ENCODE measurements at places on chromosomes 16 and 17.

GRCh38 chr16:50644245-50644644 is 36.9 kb downstream of the SNX20 start:
- no peak for ATAC-seq

DNA sequence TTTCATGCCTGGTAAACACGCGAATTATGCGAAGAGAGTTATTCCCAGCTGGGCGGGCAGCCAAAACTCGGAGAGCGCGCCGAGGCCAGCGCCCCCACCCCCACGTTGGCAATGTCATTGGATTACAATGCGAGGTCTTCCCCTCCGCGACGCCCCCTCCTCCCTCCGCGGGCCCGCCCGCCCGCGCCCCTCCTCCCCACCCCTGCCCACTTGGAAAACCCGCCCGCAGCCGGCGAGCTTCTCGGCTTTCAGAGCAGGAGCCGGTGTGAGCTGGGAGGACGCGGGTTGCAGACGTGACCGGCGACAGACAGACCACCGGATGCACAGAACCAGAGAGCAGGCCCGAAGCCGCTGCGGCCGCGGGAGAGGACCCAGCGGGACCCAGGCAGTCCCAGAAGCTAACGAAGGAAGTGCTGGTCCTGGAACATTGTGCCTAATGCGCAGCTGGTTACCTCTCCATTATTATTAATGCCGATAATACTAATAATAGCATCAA is 4.0 kb downstream of the NOG start:
- ATAC-seq = no peak

DNA sequence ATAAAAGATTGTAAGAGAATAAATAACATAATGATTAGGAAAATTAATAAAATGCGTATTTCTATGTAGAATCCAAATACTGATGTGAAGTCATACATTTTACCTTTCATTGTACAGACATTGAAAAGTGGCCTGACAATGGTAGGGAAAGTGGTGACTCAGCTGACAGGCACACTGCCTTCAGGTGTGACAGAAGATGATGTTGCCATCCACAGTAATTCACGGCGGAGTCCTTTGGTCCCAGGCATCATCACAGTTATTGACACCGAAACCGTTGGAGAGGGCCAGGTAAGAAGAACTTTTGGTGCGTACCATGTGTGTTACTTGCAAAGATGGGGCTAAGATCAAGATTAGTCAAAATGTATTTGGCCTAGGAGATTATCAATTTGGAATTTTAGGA is 232.8 kb downstream of the BCAS3 start:
- ATAC-seq = no peak

DNA sequence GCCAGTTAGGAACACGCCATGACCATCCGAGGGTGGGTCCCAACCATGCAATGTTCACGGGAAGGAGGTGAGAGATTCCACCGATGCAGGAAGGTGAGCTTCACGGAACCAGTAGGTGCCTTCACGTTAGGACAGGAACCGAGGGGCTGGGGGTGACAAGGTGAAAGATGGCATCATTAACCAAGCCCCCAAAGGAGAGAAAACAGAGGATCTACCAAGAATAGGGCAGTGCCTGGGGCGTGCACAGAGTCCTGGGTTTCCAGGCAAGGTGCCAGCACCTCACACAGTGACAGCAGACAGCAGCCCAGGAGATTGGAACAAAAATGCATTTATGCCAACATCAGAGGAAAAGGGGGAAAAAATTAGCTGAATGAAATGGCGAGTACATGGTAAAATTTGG is 137.9 kb downstream of the GSG1L start:
- ATAC-seq = no peak

DNA sequence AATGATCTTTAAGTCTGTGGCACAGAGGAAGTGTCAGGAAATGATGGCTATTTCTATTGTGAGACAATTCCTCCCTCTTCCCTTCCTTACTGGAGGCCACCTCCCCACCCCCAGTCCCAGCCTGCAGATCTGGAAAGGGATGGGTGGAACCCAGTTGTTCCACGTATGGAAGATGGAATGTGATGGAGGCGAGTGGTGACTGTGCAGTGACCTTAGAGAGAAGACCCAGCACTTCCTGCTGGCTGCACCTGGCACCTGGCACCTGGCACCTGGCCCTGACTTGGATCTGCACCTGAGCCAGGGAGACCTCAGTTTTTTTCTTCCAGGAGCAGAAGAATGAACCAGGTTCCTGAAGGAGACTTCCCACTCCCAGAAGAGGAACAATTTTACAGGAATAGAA is 33.0 kb upstream of the TMC5 start:
- no peak for ATAC-seq

- ATAC-seq = no peak
Measured at GRCh38 chr17:61532826-61533225, 58.2 kb downstream of the NACA2 start.

DNA sequence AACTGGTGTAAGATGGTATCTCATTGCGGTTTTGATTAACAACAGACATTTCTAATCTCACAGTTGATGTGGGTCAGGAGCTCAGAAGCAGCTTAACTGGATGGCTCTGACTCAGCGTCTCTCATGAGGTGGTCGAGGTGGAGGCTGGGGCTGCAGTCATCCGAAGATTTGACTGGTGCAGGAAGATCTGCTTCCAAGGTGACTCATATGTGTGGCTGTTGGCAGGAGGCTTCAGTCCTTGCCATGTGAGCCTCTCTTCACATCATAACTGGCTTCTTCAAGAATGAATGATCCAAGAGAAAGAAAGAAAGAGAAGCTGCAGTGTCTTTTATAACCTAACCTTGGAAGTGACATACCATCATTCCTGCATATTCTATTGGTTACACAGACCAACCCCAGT is 376.1 kb downstream of the SEC14L1 start:
- ATAC-seq = peak; percentile 69

DNA sequence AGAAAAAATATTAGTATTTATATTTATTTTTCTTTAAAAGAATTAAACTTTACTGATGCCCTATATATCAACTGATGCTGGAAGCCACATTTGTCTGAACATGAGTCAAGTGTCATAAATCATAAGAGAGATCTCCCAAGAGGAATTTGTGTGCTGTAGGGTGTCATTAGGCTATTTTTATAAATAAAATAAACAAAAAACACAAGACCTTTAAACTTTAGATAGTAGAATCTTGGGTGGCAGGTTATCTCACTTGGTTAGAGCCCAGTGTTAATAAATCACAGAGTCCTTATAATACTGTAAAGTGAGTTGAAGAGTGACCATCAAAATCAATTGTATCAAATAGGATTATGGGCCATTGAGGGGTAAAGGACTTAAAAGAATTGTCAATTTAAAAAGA is 21.3 kb upstream of the CPD start:
- no peak for ATAC-seq
